ENCODE measurements at places on chromosomes 4 and X.

- DNase-seq = no peak
Observed at GRCh38 chrX:114905251-114905650, 112.2 kb downstream of the IL13RA2 start.

DNA sequence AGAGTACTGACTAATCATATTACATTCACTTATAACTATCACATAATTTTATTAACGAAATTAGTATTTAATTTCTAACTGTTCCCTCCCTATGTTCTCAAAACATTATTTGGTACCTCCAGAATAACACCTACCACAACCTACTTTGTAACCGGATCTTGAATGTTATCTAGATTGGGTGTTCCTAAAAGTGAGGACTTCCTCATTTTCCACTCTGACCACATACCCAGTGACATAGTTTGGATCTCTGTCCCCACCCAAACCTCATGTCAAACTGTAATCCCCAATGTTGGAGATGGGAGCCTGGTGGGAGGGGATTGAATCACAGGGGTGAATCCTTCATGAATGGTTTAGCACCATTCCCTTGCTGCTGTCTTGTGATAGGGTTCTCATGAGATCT lies 21.8 kb downstream of the NR3C2 start:
- no peak for DNase-seq

DNA sequence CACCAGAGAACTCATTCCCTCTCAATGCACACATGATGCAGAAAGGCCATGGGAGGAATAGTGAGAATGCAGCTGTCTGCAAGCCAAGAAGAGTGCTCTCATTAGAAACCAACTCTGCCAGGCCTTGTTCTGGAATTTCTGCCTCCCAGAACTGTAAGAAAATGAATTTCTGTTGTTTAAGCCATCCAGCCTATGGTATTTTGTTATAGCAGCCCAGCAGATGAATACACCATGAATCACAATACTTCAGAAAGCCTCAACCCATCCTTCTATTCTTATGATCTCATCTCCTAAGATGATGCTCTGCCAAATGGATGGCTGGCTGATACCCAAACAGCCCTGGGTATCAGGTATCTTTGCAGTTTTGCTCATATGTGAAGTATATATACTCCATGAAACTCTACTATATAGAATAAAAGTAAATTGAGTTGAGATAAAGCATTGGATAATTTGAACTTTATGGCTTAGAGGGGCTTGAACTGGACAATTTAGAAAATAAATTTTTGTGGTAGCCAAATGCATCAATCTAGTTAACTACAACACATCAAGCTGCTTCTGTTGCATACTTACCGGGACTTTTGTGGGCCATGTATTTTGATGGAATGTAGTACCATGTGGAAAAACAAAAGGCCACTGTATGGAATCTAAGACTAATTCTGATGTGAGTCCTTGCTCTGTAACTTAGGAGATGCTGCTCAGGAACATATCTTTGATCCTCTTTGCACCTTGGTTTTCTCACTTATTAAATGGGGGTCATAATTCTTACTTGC lies 245.9 kb downstream of the HS3ST1 start:
- DNase-seq = no peak

DNA sequence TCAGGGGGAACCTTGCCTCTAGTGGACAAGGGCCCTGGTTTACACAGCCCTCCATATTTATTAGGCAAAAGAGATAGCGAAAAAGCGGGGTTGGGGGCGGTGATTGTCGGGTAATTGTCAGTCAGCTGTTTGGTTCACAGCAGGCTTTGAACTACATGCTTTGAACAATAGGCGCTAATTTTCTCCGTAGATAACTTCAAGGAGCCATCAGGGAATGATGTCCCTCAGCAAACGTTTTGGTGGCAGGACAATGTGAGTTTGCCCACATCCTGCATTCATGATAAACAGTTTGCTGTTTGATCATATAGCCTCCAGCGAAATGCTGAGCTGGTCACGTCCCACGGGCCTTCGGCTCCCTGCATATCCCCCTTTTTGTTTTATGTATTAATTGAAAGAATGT lies 65.2 kb downstream of the KANTR start:
- no peak for DNase-seq

- no peak for DNase-seq
Observed at GRCh38 chrX:110015915-110016314, 13.0 kb downstream of the TMEM164 start.

DNA sequence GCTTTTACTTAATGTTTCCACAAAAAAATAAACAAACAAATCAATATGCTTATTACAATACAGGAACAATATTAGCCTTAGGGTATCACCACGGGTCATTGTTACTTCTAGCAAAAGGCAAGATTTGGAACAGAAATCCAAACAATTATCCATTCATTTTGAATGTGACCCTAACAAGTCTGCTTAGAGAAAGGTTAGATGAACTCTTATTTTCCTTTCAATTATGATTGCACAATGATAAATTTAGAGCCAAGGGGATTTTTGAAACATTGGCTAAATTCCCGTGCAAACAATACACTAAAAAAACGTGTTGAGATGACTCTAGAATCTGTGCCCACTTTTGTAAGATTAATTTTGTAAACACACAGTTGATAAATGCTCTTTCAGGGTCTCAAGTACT lies 474.7 kb downstream of the PCDH7 start:
- no peak for DNase-seq

DNA sequence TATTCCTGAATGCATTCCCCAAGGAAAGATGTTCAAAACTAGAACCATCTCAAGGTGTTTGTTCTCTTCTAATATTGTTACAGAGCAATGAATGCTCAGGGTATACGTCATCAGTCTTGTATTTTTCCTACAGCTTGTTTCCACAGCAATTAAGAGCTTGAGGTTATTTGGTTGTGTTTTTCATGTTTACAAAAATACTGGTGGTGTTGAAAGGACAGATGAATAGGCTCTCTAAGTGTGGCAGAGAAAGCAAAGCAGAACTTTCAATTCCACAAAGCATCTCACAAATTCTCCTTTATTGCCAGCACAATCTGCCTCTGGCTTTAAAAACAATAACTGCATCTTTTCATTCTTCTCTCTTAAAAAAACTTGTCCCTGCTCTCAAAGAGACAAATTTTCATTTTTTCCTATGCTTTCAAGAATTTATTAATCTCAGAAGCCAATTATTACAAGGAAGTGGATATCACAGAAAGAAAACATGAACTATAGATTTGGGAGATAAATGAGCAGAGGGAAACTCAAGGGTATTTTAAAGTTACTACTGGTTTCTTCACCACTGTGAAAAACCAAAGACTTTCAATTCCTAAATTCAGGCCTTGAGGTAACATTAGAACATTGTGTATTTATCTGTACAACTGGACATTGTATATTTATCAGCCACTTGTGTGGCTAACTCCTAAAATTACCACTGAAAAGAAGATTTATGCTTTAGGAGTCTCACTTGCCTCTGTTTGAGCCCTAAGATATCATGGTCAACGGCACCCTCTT lies 49.2 kb downstream of the DDX53 start:
- DNase-seq = no peak

GRCh38 chr4:114265342-114265741 lies 285.9 kb upstream of the ARSJ start:
- DNase-seq = no peak

DNA sequence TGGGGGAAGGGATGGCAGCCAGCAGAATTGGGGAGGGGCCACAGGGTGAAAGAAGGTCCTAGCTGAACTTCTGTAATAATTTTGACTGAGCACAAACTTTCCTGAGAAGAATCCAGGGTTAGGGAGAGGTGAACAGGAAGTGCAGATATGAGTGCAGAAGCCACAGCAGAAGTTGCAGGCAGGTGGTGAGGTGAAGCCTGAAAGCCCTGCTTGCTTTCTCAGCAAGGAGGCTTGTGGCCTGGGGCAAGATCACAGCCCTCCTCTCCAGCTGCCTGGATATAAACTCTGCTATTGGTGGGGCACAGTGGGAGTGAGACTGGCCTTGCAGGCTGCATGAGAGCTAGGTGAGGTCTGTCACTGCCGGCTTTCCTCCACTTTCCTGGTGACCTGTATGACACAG lies 44.1 kb upstream of the UPRT start:
- no peak for DNase-seq

GRCh38 chrX:2642791-2643190 lies 48.3 kb upstream of the CD99 start:
- DNase-seq = no peak

- no peak for DNase-seq
Observed at GRCh38 chr4:3638080-3638795, 106.0 kb upstream of the LRPAP1 start.

Data from RKO (cell line).